ENCODE measurements at places on chromosomes 12 and 14.
A peak's percentile ranks its signal among the peaks of the same experiment; 100 is the strongest.

- DNase-seq = no peak
These were observed 9.8 kb upstream of the HHIPL1 start for GRCh38 chr14:99635116-99635515.

- no peak for DNase-seq
These were observed at the start of gene MARCHF9 for GRCh38 chr12:57754411-57755193. TSS of gene MARCHF9 (plus strand) at chr12:57755103. CDS start at chr12:57755529, 426 bp downstream.

GRCh38 chr12:47097276-47097896, 17.6 kb upstream of the AMIGO2 start:
- no peak for DNase-seq

GRCh38 chr14:56065621-56066290, 52.5 kb upstream of the PELI2 start:
- no peak for DNase-seq

DNA sequence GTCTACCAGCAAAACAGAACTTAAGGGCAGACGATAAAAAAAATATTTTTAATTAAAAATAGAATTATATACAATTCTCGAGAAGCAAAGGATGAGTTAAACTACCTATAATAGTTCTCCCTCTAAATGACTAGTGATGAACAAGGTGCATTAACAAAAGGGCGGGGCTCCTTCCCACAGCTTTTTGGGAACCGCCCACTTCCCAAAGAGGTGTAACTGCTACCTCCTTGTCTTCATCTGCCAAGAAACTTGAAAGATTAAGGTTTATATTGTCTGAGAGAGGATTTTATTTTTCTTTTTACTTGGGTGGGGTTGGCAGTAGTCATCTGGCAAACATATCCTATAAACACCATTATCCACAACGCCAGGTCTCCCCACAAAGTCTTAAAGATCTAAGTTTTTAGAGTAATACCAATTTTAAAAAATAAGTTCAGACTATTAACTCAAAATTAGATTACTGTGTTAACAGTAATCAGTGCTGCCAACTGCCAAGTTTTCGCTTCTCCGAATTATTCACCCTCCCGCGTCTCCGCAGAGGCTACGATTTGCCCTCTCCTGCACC, 938 bp downstream of the RALGAPA1 start:
- DNase-seq = no peak

- DNase-seq = no peak
These were observed 462.8 kb downstream of the GXYLT1 start for GRCh38 chr12:41681898-41682297.

DNA sequence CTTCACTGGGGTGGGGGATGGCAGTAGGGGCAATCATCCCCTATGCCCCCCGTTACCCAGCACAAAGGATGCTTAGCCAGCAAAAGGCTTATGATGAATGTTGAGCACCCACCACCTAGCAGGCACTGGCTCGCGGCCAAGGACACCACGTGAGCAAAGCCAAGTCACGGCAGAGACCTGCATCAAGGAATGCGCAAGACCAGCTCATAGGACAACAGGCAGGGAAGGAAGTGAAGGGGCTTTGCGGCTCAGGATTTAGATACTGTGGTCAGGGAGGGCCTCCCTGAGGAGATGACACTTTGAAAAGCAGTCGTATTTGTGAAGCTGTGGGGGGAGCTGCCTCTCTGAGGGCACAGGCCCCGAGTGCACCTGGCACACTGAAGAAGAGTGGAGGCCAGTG, 32.8 kb downstream of the SH2B3 start:
- peak; percentile 68 for DNase-seq

DNA sequence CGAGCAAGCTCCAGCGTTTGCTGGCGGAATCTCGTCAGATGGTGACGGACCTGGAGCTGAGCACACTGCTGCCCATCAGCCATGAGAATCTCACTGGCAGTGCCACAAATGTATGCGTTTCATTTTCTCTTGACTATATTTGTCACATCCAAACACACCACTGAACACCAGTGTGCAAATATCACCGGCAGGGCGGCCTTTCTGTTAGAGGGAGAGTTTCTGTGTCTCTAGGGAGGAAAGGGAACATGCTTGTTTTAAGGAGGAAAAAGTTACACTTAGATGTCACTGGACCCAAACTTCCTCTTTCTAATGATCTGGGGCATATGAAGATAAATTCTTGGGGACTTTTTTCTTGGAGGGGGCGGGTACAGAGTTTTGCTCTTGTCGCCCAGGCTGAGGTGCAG, 21.9 kb upstream of the HIP1R start:
- no peak for DNase-seq

DNA sequence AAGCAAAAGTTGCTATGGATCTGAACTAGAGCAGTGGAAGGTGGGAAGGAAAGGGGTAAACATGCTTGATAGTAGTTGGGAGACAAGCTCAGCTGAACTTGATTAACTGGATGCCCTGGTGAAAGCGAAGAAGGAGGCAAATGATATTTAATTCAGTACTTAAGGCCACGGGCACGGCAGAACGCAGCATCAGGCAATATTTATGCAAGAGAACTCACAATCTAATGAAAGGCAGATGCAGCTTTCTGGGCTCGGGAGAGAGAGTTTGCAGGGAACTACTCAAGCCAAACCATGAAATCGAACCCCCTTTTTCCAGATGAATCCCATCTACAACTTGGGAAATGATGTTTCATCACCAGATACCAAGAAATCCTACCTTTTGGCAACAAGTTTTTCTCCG, 3.5 kb upstream of the CNIH1 start:
- no peak for DNase-seq

- no peak for DNase-seq
These were observed 89.5 kb downstream of the ALX1 start for GRCh38 chr12:85369365-85370154.

DNA sequence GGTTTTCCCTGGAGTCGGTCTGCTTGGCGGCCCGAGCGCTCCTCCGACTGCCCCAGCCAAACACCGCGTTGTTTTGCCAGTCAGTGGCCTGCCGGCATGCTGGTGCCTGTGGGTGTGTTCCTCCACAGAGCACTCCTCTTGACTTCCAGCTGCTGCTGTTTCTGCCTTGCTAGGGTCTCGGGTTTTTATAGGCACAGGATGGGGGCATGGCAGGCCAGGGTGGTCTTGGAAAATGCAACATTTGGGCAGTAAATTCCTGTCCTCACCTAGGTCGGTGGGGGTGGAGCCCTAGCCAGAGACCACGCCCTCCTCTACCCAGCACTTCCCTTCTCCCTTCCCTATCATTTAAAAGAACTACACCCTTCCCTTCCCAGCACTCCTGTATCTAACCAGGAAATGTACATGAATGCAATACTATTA, 34.7 kb upstream of the VASH1 start:
- no peak for DNase-seq

GRCh38 chr12:93722835-93723567, 45.8 kb downstream of the CRADD start:
- no peak for DNase-seq

DNA sequence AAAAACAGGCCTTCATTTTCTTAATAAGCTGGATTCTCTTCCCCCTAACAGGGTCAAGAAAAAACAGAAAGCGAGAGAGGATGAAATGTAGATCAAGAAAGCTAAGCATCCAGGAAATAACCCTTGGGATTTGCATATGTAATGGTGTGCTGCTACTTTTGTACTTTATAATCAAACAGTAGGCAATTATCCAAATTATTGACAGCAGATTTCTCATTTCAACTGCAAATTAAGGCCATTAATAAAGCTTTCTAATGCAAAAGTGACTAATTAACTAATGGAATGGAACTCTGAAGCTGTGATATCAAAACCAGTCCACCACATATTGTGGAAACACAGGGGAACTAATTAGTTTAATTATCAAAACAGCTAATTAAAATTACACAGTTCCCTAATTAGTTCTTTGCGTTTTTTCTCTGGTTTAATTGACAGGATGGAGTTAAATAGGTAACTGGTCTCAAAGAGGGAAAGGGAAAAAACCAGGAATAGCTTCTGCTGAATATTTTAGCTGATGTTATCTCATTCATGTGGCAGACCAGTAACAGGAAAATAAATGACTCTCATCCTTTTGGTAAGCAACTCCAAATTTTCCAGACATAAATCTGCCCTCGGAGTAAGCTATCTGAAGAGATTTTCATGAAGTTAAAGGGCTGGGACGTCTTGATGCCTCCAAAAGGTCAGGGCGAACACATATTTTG, 182.7 kb upstream of the LMO3 start:
- no peak for DNase-seq

DNA sequence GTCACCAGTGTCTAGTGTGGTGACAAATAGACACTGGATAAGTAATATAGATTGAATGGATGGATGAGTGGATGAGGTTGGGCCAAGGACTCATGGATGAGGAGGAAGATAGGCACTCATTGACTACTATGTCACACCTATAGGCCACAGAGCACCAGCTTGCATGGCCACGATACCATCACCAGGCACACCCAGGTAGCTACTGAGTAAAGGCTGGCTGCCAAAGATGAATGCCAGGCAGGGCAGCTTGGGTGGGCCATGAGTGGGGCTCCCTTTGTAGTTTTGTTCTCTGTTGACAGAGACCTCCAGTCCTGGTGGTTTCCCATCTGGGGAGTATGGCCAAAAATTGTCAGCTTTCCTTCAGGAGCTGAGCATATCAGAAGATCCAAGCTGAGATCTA, 11.2 kb upstream of the KRT83 start:
- DNase-seq = no peak

GRCh38 chr12:40689576-40689975, 2.7 kb upstream of the CNTN1 start:
- no peak for DNase-seq

GRCh38 chr12:116471544-116471943, 87.6 kb upstream of the MAP1LC3B2 start:
- DNase-seq = no peak

GRCh38 chr12:71958457-71958856, 19.8 kb downstream of the TPH2 start:
- DNase-seq = no peak

DNA sequence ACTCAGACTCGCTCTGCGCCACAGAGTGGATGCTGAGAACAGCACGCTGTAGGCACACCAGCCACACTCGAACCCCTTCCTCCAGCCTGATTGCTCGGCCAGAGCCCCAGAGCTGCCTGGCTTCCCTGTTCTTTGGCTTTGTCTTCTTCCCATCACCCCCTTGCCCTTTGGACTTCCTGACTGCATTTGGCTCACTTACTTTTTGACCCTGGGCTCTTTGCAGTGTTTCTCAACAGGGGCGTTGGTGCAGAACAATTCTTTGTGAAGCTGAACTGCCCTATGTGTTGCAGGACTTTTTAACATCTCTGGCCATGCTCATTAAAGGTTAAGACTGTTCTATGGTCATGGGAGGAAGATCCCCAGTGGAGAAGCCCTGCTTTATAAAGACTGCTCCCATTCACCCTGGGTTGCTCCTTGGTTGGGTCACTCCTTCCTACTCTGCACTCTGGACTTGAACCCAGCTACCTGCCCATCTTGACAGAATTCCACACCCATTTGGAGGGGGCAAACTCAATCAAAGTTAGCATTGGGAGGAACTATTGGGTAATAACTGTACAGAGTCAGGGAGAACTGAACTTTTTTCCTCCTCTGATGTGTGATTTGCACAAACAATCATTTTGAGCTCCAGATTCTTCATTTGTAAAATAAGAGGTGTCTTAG, 127.7 kb upstream of the PLEKHG7 start:
- no peak for DNase-seq

DNA sequence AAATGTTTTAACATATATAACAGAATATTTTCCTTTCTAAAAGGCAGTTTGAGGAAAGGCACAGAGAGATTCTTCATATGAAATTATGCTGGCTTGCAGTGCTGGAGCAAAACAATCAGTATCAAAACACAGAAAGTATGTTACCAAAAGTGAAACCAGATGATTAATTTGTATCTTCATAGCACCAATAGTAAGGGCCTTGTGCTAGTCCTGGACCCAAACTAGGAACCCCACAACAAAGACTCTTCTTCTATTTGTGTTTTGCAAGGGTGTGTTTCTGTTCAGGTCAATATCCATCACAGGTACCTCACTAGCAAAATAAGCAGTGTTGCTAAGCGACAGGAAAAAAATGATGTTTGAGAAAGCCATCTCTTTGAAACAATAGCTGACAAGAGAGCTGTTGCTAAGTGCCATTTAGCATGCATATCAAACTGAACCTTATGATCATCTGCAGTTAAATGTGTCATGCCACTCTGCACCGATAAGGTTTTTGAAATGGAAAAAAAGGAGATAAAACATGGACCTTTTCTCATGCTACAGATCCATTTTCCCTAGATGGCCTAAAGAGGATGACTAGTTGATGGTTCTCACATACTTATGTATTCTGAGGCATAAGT, 196.2 kb upstream of the ALG10 start:
- DNase-seq = no peak

GRCh38 chr12:2414810-2415567, 362.2 kb downstream of the CACNA1C start:
- DNase-seq = no peak

- DNase-seq = no peak
These were observed 102.2 kb downstream of the SNAPC1 start for GRCh38 chr14:61864329-61864898.

DNA sequence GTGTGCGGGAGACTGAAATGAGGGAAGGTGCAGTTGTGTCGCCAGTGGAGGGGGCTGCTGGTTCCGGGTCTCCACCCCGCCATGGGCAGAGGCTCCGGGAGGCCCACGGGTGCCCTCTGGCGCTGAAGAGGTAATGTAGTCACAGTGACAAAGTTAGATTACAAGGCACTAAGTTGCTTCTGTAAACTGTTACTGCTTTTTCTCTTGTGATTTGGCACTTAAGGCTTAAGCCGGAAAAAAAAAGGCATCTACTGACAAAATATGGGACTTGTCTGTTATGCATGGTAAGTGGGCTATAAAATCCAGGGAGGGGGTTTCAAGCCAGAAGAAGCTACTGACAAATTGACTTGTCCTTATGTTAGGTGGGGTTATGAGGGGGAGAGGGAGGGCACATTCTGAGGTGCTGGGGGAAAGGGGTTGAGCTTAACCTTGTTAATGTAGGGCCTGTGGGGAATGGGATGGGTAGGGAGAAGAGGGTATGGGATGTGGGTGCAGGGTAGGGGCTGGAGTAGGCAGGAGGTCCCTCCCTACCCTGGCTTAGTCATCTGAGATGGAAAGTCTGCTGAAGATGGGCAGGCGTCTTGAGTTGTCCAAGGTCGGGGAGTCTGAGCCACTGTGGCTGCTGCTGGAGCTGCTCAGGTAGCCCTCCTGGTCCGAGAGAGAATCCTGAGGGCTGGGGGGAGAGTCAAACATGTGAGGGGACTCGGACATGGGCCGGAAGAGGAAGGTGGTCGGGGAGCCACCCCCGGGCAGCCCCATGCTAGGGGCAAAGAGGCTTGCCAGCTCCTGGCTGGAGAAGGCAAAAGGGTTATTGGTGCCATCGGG, 3.7 kb downstream of the ZFP36L1 start:
- peak; percentile 69 for DNase-seq

DNA sequence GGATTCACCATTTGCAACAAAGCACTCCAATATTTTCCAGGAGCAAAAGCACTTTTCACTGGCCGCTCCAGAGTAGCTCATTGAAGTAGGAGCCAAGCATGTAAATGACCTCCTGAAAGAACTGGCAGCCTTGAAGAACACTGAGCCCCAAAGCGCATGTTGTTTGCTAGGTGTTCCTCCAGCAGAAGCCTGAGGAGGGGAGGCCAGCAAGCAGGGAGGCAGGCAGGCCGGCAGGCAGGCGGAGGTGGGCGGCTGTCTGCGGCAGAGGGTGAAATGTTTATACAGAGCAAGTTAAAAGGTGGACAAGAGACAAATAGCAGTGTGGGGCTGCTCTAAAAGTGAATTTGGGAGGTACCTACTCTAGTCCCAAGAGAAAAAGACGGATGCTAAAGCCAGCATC, 439.4 kb downstream of the CCDC91 start:
- no peak for DNase-seq

Data from brain microvascular endothelial cell (primary cell).